ENCODE measurements at places on chromosomes 2 and 18.

DNA sequence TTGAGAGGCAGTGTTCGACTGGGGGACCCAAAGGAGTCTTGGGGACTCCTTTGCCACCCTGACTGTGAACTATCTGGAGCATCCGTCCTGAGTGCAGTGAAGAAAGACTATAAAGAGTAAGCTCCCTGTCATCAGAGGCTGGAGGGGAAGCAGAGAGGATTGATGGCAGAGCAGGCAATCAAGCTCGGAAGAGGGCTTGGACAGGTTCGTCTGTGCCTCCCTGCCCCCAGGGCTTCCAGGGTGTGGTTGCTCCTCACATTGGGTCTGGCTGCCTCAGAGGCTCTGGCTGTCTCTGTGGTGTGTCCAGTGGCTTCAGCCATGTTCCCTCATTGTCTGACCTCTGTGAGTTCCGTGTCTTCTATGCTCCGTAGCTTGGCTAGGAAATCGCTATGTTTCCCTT, 13.8 kb upstream of the EN1 start:
- no peak overlapping the region for H3K27ac ChIP-seq
- no peaks in the 10 kb centered on the region for H3K36me3 ChIP-seq
- H3K4me3 ChIP-seq: no peak overlapping the region

- H3K36me3 ChIP-seq: no peaks in the 10 kb centered on the region
- no peak for DNase-seq
- H3K4me1 ChIP-seq: no peaks in the 10 kb centered on the region
- H3K4me3 ChIP-seq: no peak overlapping the region
- no peaks in the 10 kb centered on the region for H3K27me3 ChIP-seq
Observed at GRCh38 chr18:43596105-43596712, 318.9 kb upstream of the SYT4 start.

DNA sequence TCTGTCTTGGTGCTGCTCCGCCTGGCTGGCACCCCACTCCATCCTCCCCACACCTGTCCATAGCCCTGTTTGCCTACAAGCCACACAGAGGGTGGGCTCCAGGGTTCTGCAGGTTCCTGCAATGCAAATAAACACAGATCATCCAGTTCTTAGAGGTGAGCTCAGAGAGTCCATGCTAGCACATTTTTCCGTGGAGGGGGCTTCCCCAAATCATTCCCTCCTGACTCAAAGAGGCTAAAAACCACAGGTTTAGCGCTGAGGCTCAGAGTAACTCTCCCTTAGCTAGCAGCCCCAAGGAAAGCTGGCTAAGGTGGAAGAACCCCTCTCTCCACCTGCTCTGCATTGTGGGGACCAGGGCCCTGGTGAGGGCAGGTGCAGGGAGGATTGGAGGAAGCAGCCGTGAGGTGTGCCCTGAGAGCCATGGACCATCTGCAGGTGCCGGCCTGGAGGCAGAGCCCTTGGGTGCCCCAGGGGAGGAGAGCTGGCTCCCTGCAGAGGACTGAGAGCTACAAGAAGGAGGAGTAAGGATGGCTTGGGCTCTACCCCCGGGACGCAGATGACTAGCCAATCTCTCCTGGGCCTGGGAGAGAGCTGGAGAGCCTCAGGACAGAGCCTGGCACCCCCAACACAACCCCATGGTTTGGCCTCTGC, 23.8 kb upstream of the TEX44 start:
- no peak overlapping the region for H3K27ac ChIP-seq
- H3K36me3 ChIP-seq: no peaks in the 10 kb centered on the region
- H3K27me3 ChIP-seq: peaks cover 7% of the 10 kb centered on the region
- no peak overlapping the region for H3K4me3 ChIP-seq
- H3K4me1 ChIP-seq: peaks cover 6% of the 10 kb centered on the region

- H3K36me3 ChIP-seq: no peaks in the 10 kb centered on the region
- H3K27ac ChIP-seq: no peak overlapping the region
- DNase-seq: peak; percentile 33
Observed at GRCh38 chr18:37322492-37323035, 243.0 kb downstream of the CELF4 start.

DNA sequence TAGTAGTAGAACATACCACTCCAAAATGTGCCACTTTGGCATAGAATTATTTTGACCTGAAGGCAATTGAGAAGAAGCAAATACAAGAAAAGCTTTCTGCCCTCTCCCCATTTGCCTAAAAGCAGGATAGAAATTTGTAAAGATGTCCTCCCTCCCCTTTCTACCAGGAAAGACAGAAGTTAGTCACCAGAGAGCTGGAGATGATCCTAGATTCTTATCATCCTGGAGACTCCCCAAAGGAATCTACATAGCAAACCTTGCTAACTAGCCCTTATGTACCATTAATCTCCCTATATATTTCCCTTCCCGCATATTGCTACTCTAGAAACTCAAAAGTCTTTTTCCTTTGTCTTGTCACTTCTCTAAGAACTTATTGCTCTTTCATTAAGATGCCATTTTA, 12.6 kb upstream of the TMEM37 start:
- H3K27me3 ChIP-seq: peaks cover 7% of the 10 kb centered on the region
- DNase-seq: no peak
- no peak overlapping the region for H3K27ac ChIP-seq
- no peak overlapping the region for H3K4me3 ChIP-seq
- H3K4me1 ChIP-seq: no peaks in the 10 kb centered on the region

Measured in activated CD8-positive, alpha-beta T cell treated with anti-CD3 and anti-CD28 coated beads, Interleukin-2, amount 10 ng/mL, durations not matched to agents 7 days and 5 days (primary cell).